Activated CD4-positive, alpha-beta T cell treated with anti-CD3 and anti-CD28 coated beads, Interleukin-2, amount 50 U/mL, for 4 hours (primary cell): ENCODE measurements at places on chromosomes 3 and 15.

DNA sequence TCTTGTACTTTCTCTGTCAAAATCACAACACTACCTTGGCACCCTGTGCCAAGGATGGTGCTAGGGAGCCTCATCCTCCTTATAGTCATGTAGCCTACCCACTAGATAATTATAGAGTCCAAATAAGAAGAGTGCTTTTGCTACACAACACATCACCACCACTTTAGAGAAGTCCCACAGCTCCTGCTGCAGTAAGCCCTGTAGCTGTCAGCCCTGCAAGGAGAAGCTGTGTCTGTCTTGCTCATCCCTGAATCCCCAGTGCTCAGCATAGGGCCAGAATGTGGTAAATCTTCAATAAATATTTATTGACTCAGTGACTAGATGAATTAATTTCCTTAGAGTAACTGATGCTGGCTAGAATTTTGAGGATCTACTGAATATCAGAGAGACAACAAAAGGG, 190.8 kb downstream of the ZNF621 start:
- DNase-seq: no peak

DNA sequence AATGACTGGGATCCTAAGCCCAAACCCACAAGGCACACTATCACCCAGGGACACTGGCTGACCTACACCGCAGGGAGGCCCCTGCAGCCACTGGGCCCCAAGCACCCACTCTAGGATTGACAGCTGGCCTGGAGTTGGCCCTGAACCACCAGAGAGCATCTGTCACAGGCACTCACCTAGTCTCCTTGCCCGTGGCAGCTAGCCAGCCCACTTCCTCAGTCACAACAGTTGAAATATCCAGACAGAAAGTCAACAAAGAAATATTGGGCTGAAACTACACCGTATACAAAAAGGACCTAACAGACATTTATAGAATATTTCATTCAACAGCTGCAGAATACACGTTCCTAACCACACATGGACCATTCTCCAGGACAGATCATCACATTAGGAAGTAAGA, 5.2 kb upstream of the SPINK8 start:
- no peak for DNase-seq

DNA sequence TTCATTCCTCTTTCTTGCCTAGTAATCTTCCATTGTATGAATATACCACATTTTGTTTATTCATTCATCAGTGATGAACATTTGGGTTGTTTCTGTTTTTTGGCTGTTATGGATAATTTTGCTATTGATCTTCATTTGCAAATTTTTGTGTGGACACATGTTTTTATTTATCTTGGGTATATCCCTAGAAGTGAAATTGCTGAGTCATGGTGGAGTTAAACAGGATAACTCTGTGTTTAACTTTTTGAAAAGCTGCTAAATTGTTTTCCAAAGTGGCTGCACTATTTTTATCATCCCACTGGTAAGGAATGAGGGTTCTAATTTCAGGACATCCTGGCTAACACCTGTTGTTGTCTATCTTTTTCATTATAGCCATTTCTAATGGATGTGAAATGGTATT, 74.6 kb upstream of the ARL6 start:
- no peak for DNase-seq

DNA sequence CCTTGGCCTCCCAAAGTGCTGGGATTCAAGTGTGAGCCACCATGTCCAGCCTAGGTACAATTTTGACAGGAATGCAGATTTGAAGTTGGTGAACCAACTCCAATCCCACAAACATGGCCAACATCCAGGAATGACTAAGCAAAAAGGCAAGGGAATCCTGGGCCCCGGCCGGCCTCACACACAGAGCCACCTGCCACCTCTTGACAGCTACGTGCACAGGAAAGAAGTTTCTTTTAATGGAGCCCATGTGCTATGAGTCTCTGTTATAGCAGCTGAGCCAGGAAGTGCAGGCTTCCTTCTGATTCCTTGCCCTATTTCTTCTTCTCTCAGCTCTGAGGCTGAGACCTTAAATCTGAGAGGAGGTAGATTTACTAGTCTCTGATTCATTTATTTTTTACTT, 8.8 kb downstream of the TMEM40 start:
- no peak for DNase-seq

GRCh38 chr3:12793701-12794100, 2.8 kb upstream of the CAND2 start:
- no peak for DNase-seq

GRCh38 chr15:56987286-56987685, 68.8 kb downstream of the TCF12 start:
- no peak for DNase-seq

- DNase-seq: no peak
These were observed 169.7 kb downstream of the KCNMB2 start for GRCh38 chr3:178705925-178706324.

GRCh38 chr3:170507063-170507462, 78.8 kb downstream of the SLC7A14 start:
- DNase-seq: no peak

GRCh38 chr3:195548501-195548900, 5.4 kb upstream of the PPP1R2 start:
- DNase-seq: no peak

GRCh38 chr15:56737791-56738190, 4.5 kb upstream of the ZNF280D start:
- no peak for DNase-seq

- no peak for DNase-seq
These were observed 33.5 kb downstream of the ZBTB38 start for GRCh38 chr3:141401573-141402475.

- DNase-seq: no peak
These were observed 325.8 kb upstream of the NAALADL2 start for GRCh38 chr3:174533286-174533685.

DNA sequence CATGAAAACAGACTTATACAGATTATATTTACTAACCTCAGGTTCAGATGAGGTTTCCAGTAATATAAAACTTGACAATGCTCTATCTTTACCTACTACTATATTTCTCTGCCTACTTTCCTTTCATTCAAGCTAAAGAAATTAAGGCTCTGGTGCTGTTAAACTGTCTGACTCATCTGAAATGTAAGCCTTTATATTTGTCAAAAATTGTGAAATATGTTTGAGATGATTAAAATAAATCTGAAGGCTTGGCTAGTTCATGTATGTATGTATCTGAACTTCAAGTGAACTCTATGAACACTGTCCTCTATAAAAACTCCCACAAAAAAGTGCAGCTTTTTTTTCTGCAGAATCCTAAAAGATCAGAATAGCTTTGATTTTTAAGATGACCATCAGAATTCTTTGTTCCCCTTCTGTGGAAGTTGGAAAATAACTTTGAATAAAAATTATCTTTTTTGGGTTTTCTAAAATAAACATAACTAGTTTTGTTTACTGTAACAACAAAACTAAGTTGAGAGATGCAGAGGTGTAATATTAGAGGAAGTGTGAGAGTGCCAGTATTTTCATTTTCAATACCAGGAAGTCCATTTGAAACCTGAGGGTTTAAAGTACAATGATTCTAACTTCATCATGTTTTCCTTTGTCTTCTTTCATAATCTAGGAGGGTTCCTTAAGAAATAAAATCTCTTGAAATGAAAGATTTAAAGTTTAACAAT, 42.2 kb downstream of the ILDR1 start:
- DNase-seq: no peak

DNA sequence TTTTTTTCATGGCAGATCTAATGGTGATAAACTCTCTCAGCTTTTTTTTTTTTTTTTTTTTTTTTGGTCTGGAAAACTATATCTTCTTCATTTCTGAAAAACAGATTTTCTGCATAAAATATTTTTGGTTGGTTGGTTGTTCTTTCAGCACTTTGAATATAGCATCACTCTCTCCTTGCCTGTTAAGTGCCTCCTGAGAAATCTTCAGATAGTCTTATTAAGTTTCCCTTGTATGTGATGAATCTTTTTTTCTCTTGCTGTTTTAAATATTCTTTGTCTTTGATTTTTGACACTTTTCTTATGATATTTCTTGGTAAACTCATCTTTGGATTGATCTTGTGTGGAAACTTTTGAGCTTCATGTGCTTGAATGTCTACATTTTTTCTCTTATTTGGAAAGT, 44.2 kb upstream of the OSTN start:
- no peak for DNase-seq

DNA sequence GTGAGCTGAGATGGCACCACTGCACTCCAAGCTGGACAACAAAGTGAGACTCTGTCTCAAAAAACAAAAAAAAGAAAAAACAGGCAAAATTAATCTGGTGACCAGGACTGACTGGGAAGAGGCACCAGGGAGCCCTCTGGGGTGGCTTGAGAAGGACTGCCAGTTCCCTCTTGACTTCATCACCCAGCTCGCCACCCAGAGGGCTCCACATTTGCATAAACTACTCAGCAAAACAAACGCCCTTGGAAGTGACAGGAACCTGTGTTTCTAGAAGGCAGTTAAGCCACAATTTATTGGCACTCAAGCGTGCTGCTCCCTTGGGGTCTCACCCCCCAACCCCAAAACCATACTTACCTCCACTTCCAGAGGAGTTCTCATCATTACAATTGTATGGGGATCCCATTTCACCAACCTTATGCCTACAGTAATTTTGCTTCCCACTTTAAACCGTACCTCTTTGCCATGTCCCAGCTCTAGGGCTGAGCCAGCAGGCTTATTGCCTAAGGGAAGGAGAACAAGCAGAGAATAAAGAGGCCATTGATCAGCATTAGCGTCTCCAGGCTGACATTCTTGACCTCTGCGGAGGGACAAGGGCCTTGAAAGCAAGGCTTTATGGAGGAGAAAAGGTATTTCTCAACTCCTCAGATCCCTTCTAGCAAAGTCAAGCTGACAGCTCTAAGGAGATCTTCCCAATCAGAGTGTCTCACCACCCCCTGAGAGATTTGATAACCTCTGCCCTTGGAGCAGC, 357.4 kb downstream of the SHQ1 start:
- no peak for DNase-seq

- no peak for DNase-seq
These were observed 2.5 kb downstream of the GRAMD2A start for GRCh38 chr15:72195101-72195511.

DNA sequence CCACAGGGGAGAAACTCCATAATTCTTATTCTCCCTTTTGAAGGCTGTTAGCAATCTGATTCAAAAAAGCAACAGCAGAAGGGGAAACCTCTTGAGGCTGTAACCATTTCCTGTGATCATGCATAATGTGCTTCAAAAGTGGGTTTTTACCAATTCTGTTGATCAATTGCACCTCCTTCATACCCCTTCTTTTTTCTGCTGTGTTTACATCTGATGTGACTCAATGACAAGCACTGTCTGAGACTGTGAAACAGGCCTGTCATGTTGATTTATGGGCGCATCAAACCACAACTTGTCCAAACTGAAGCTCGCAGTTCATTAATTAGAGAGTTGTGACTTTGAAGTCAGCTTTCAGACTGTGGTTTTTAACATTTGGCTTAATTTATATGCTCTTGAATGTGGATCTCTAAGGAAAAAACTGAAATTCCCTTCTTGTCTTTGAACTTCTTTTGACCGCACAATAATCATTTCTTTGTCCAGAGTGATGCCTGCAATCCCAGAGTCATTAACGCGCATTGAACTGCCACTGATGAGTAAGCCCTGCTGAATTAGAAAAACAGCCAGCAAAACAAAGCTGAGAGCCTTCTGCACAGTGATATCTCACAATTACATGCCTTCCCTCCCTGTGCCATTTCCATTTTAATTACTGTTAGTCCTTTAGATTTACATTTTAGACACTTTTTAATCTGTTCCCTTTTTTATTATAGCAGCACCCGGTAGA, 532.8 kb downstream of the FOXP1 start:
- no peak for DNase-seq

- DNase-seq: no peak
These were observed 6.7 kb downstream of the COLQ start for GRCh38 chr3:15514663-15515340.

DNA sequence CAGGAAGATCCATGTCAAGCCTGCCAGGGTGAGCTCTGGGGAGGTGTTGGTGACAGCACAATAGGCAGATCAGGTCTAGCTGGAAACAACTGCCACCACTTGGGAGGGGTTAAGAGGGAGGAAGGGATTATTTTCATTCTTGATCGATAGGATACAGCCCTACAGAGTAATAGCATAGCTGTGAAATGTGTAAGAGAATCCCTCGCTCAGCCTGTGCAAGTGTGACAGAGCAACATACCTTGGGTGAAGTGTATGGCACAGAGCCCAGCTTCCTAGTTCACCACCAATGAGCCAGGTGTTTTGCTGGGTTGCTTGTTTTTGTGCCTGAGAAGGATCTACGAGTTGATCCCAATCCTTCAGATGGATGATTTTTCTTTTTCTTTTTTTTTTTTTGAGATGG, 9.2 kb upstream of the DCUN1D1 start:
- no peak for DNase-seq
